ENCODE measurements at places on chromosomes 13 and 19.

DNA sequence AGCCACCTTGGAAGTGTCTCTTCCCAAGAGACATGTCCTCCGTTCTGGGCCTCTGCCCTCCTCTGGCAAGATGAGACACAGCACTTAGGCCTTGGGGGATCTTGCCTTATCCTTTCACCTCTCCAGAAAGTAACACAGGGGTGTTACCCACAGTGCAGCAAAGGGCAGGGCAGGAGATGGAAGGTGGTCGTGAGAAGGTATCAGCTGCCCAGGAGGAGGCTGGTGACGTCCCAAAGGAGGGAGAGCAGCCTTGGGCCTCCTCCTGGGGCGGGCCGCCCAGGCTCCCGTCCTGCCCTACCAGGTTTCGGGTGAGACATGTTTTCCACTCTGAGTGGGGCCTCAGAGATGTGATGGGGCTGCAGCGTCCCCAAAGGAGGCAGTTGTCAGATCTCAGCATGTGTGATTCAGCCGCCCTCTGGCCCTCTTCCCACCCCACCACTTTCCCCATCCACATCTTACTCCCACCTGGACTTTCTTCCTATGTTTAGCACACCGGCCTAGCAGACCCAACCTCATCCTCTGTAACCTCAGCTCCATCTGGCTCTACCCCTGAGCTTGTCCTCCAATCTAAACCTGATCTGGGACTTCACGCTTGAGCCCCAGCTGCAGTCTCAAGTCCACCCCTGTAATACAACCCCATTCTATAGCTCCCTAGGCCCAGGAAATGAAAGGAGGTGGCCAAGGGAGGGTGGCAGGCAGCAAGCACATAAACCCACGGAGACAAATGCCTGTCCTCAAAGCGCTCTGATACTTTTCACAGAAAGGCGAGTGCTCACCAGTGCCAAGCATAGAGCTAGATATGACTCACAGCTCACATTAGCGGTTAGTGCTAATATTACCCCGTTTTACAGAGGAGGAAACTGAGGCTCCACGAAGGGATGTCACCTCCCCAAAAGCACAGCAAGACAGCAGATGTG is 9.3 kb downstream of the POU2F2 start:
- no peak for DNase-seq

- no peak for DNase-seq
These were observed 910.8 kb upstream of the SLITRK6 start for GRCh38 chr13:86710013-86710412.

DNA sequence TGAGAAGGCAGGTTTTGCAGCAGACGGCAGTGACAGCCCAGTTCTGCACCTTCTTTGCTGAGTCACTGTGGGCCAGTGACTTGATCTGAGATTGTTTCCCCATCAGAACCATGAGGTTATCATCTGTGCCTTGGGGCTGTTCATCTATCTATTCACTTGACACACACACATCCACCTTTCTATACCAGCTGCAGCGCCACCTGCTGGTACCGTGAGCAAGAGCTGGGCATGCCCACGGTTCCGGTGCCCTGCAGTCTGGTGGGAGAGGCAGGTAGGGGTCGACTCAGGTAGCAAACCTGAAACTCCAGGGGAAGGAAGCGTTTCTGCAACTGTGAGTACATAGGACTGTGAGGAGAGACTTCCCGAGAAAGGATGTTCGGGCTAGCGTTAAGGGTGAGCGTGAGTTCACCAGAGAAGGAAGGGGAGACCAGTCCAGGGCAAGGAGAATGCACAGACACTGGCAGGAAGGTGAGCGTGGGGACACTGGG is 7.5 kb upstream of the LIN7B start:
- no peak for DNase-seq

- DNase-seq = no peak
These were observed 150.0 kb downstream of the DPF1 start for GRCh38 chr19:38073841-38074685.

DNA sequence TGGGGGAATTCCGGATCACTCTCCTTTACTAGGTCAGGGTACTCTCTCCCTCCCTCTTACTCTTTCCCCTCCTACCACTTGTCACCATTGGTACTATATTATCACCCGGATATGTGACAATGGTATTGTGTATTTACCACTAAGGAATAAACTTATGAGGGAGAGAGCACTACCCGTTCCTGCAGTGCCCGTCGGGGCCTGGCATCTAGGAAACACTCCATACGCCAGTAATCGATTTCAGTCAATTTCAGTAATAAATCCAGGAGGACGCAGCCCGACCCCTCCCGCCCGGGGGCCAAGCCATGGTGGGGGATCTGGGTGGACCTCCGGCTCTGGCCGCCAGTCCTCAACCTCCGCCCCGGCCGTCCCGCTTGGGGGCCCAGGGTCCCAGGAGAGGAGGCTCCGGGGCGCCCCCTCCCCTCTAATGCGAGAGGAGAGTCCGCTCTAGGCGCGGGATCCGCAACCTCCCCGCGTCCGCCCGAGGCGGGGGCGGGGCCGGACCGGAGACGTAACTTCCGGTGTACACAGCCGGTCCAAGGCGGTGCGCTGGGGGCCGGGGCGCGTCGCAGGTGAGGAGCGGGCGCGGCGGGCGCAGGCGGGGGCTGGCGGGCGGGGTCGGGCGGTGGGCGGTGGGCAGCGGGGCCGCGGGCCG is at the start of gene GARRE1:
TSS of gene GARRE1 (plus strand) at position 509 of the 652 bp plus-strand sequence. CDS start 45,920 bp downstream, outside the sequence.
- DNase-seq = peak; percentile 16

DNA sequence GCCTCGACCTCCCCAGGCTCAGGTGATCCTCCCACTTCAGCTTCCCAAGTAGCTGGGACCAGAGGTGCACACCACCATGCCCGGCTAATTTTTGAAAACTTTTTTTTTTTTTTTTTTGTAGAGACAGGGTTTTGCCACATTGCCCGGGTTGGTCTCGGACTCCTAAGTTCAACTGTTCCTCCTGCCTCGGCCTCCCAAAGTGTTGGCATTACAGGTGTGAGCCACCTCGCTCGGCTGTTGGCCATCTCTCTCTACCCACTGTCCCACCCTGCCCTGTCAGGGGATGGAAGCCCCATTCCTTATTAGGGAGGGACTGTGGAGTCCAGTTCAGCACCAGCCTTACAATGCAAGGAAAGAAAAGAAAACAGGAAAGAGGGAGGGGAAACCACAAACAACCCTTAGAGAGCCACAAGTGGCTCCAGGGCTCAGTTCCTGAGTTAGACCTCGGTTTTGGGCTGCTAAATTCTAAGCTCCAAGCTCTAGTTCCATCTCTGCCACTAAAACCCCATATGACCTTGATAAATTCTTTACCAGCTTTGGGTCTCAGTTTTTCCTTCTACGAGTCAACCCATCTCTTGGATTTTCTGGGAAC is 31.7 kb downstream of the ACTL9 start:
- no peak for DNase-seq

All from thoracic aorta (tissue), 2 donors.